ENCODE measurements at places on chromosomes 13 and 19. TPM values are rescaled to one million over a fixed set of nuclear protein-coding genes. Genes with fewer than 3 reads are reported as not detected.

DNA sequence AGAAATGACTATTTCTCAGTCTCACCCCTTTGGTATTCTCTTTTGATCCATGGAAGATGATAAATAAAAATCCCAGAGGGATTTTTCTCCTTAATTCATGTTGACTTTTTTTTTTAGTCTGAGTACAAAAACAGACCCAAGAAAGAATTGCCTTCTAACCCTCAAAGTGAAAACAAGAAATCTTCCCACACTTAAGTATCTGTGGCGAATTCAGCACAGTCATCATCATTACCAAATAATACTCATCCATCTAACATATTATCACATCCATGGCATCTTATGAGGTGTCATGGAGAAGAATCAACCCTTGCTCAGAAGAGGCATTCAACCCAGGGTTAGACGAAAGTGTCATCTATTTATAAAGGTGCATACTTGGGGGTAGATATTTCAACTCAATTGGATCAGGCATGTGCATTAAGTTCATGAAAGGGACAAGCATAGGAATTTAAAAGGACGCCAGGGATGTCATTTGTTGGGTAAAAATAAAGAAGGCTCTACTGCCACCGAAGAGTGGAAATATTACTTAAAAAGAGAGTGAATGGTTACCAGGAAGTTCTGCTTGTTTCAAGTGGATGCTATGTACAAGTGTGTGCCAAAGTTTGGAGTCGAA, 101.9 kb downstream of the FLT1 start:
- no peak for DNase-seq

GRCh38 chr19:28687296-28687695, 525.7 kb downstream of the UQCRFS1 start:
- DNase-seq = no peak

- peak; percentile 91 for DNase-seq
These were observed 7.7 kb downstream of the ARHGAP45 start for GRCh38 chr19:1074544-1075283.

- DNase-seq = no peak
These were observed 485.1 kb downstream of the IRS2 start for GRCh38 chr13:109301276-109301675.

The TNFSF13B gene
- 12.3 TPM for total RNA-seq

All from sciatic nerve (tissue), 2 donors.